ENCODE measurements at places on chromosomes 12 and 14.

GRCh38 chr14:51304438-51304837, 64.4 kb downstream of the TMX1 start:
- no peak for DNase-seq

- DNase-seq = no peak
These were observed 544.4 kb upstream of the TMEM132C start for GRCh38 chr12:127722611-127723010.

DNA sequence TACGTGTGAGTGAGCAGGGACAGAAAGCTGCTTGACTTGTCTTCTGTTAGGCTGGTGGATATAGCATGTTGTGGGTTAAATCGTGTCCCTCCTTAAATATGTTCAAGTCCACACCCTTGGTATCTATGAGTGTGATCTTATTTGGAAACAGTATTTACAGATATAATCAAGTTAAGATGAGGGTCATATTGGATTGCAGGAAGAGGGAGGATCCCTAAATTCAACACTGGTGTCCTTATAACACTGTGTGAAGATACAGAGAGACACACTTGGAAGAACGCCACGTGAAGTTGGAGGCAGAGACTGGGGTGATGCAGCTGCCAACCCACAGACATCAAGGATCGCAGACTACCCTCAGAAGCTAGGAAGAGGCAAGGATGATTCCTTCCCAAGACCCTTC, 275.2 kb upstream of the SSTR1 start:
- no peak for DNase-seq

DNA sequence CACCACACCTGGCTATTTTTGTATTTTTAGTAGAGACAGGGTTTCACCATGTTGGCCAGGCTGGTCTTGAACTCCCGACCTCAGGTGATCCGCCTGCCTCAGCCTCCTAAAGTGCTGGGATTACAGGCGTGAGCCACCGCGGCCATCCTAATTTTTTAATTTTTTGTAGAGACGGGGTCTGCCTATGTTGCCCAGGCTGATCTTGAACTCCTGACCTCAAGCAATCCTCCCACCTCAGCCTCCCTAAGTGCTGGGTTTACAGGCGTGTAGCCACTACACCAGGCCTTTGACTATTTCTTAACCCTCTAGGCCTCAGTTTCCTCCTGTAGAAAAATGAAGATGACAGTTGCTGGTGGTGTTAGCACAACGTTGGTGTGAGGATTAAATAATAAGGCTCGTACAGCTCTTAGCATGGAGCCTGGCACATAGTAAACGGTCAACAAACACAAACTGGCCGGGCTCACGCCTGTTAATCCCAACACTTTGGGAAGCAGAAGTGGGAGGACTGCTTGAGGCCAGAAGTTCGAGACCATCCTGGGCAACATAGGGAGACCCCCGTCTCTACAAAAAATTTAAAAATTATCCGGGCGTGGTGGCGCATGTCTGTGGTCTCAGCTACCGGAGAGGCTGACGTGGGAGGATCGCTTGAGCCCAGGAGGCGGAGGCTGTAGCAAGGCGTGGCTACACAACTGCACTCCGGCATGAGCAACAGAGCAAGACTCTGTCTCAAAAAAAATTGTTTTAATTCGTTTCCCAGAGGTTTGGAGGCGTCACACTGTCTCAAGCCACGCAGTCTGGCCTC, 979 bp downstream of the DDX54 start:
- DNase-seq = no peak

DNA sequence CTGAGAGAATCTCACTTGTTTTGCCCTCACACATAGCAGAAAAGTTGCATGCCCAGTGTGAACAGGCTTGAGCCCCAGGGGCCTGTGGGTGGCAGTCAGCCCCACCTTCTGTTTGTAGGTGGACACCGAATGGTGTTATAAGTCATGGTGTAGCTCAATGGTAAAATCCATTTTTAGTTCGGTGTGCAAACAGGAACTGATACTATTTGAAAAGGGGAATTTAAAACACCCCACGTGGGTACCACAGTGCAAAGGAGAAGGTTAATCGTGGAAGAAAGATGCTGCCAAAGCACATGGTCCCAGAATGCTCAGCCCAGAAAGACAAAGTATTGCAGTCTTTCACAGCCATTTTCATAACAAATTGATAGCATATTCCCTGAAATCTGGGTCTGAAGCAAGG, 71.8 kb upstream of the GZMB start:
- no peak for DNase-seq

DNA sequence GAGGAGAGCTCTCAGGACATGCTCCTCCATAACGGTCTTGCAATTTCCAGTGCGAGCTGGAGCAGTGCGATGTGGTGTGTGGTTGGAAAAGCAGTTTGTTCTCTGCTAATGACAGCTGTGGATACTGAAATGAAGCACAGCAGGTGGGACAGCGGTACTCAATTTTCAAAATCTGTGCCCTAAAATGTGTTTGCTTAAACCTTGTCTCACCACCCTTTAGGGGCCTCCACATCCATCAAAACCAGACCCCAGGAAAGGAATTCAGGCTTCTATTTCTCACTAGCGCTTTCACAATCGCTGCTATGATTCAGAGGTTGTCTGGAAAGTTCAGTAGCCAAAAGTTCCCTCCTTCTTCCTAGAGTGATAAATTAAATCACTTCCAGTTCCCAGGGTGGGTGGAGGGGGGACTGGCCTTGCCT, 440.8 kb downstream of the EGLN3 start:
- DNase-seq = no peak

- no peak for DNase-seq
These were observed 210.1 kb downstream of the DPF3 start for GRCh38 chr14:72683787-72684186.

DNA sequence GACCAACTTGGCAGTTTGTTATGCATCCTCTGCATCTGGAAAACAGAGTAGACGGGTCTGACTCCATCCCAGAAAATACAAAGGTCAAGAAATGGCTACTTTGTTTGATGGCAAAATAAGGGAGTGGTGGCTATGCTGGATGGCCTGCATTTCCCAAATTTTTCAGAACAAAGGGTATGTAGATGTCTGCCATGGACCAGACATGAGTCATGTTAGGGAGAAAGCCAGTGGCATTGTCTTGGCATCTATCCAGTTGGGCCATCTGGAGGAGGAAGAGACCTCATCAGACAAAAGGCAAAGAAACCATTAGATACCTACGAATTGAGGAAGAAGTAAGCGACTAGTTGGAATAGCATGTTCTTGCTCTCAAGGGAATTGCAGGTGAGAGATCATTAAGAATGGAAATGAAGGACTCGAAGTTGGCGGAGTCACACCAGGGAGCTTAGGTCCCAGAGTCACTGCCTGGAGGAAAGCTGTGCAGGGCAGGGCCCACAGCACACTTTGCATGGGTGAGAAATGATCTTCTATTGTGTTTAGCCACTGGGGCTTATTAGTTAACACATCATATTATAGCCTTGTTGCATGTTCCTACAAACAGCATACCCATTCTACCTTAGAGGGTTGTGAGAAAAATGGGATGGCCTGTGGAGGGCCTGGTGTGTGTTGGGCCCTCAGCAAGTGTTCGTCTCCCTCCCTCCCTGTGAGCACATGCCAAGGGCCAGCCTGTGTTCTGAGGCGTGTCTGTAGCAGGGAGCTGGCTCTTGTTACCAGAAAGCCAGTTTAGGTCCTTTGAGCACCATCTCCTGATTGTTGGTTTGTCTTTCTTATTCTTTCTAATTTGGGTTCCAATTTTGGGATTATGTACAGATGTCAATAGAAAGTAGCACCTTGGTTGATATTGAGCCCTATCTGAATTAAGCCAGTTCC, 119.4 kb downstream of the KTN1 start:
- no peak for DNase-seq

DNA sequence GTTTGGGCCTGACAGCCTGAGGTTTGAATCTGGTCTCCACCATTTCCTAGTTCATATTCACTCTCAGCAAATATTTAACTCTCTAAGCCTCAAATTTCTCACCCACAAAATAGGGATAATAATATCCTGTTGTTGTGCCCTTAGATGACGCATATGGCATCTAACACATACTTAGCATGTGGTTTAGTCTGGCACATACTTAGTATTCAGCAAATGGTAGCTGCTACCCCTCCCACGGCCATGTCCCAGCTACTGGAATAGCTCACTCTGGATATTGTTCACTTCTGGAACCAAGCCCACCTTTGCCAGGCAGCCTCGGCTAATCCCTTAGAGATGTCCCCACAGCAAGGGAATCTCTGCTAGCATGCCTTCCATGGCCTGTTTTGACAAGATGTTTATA, 53.3 kb downstream of the BICD1 start:
- peak; percentile 48 for DNase-seq

DNA sequence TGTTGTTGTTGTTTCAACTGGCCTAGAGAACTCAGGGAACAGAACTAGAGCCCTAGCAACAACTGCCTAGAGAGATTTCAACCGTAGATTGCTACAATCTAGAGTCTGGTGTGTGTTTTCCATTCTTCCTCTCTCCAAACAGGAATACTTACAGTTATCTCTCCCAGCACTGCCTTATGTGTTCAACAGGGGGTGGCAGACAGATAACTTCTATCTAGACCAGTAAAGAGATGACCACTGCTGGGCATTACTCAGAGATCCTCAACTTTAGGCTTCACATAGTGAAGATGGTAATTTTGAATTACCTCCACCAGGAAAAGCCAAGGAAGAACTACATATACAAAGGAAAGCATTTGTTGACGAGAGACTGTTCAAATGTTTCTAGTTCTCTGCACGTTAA, 4.8 kb downstream of the TXNDC16 start:
- DNase-seq = no peak
